ENCODE measurements at places on chromosomes 2 and 18.

- no peak for DNase-seq
Measured at GRCh38 chr2:7539760-7540159, 622.5 kb downstream of the RNF144A start.

DNA sequence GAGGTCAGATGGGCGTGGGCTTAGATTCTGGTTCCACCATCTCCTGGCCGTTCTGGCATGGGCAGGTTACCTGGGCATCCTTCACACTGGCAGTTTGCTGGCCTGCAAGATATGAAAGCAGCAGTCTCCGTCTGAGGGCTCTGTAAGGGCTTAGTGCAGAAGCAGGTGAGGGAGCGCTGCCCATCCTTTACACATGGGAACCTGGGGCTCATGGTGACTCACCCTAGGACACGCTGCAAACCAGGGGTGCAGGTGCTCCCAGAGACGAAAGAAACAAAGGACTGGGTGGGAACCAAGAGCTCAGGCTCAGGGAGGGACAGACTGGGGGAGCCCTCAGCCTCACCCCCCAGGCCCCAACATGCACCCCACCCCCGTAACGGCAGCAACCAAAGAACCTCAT, 10.7 kb upstream of the ID2 start:
- DNase-seq: no peak

- DNase-seq: no peak
Measured at GRCh38 chr2:50042771-50043170, 888.5 kb upstream of the FSHR start.

DNA sequence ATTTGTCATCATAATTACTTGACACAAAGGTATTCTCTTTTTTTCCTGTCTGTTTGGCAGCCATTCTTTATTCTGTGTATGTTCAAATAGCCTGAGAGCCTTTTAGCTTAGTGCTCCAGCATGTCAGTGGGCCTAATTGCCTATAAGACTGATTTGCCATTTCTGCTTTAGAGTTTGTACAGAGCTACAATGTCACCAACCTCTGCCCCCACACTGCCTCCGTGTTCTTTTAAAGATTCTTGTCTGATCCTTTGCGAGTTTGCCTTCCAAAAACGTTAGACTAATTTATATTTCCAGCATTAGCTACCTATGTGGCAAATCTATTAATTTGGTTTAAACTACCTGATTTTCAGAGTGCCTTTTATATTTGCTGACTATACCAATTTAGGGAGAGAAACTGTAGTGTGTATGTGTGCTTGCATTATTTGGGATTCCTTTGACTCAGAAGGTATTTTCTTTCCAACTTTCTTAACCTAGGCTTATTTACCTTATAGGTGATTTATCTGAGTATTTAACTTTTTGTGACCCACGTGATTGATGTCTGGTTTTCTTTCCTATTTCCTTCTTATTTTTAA, 70.8 kb downstream of the FAM117B start:
- DNase-seq: no peak

- no peak for DNase-seq
Measured at GRCh38 chr18:43635397-43635796, 358.1 kb upstream of the SYT4 start.

- no peak for DNase-seq
Measured at GRCh38 chr2:199552141-199552540, 94.4 kb upstream of the SATB2 start.

DNA sequence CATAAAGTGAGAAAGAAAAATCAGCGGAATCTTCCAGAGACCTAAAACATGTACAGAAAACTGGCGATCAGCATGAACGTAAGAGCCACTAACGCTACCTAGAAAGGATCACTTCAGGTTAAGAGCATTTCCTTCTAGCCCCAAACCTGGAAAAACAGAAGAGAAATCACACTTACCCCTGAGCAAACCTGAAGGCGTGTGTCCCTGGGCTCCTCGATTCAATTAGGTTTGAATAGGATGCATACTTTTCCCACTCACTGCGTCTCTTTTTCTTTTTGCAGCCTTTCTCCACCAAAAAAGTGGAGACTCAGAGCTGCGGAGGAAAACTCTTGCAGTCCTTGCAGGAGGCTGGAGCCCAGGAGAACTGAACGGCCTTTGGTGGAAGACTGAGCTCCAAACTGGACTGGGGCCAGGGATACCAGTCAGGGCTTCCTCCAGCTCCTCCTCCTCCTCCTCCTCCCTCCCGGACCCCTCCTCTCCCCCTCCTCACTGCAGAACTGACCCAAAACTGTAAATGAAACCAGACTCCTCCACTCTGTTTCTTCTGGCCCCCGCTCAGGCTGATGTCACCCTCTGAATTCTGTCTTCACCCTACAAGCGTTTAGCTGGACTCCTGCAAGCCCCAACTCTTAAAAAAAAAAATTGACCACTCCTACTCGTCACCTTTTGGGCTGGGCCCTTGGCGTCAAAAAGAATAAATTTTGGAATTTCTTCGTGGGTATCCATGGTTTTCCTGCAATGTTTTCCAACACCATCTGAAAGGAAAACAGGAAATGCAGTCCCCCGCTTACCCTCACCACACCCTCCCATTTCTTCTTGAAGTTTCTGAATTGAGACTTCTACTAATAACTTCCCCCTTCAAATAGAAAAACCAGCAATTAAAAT, at the start of gene COL6A3:
Gene COL6A3 (minus strand): TSS at position 388 of the 885 bp plus-strand sequence. CDS start 17,347 bp downstream, outside the sequence.
- no peak for DNase-seq

GRCh38 chr2:180291552-180292421, 284.7 kb upstream of the CWC22 start:
- no peak for DNase-seq

DNA sequence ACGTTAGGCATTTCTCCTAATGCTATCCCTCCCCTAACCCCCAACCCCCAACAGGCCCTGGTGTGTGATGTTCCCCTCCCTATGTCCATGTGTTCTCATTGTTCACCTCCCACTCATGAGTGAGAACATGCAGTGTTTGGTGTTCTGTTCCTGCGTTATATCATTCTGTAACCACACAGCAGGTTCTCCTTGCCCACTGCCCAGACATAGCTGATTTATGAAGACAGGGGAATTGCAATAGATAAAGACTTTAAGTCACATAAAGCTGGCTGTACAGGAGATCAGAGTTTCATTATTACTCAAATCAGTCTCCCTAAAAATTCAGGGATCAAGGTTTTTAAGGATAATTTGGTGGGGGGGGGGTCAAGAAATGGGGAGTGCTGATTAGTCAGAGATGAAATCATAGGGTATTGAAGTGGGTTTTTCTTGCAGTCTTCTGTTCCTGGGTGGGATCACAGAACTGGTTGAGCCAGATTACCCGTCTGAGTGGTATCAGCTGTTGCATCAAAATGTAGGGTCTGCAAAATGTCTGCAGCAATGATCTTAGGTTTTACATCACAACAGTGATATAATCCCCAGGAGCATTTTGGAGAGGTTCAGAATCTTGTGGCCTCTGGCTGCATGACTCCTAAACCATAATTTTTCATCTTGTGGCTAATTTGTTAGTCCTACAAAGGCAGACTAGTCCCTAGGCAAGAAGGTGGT, 392.1 kb upstream of the KCNJ3 start:
- no peak for DNase-seq

DNA sequence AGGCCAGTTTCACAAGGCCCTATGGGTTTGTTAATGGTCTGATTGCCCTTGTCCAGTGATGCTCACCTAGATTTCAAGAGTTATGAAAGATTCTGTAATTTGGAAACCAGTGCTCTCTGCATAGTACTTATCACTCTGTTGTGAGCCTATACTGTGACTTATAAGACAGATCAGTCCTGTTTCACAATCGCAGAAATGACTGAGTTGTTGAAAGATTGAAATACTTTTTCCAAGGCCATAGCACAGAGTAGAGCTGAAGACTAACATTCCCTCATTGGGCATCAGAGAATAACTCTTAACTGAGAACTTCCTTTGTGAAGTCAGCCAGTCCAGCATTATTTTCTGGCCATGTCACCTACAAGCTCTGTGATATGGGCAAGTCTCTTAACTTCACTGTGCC, 44.0 kb downstream of the CCDC85A start:
- DNase-seq: no peak

- no peak for DNase-seq
Measured at GRCh38 chr2:216520112-216520511, 21.5 kb downstream of the RPL37A start.

DNA sequence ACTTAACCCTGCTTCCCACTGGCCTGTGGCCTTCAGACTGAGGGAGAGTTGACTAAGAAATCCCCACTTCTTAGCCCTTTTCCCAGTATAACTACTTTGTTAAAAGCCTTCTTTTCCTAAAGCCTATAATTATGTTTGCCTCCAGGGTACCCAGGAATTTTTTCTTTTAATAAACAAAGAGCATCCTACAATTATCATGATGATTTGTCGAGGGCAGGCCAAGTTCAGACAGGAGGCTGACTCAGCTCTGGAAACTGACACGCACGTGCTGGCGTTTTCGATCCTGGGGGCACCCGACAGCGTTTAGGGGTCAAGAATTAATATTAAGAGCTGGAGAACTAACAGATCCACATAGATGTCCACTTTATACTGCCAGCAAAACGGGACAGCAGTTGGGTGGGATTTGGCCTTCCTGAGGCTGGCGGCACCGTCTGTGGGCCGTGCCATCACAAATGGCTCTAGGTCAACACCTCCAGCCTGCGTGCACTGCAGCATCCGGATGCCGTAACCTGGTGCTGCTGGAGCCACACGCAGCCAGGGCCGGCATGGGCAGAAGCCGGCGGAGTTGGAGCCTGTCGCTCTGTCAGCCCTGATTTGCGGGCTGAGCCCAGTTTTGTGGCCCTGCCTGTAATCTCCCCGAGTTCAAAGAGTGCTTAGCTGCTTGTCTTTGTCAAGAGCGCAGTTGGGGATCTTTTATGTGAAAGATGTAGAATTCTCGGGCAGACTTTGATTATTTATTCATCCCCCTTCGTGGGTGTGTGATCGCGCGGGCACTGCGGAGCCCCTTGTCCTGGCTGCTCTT, 191.0 kb downstream of the GLI2 start:
- no peak for DNase-seq

- no peak for DNase-seq
Measured at GRCh38 chr18:42025491-42025890, 70.5 kb downstream of the PIK3C3 start.

DNA sequence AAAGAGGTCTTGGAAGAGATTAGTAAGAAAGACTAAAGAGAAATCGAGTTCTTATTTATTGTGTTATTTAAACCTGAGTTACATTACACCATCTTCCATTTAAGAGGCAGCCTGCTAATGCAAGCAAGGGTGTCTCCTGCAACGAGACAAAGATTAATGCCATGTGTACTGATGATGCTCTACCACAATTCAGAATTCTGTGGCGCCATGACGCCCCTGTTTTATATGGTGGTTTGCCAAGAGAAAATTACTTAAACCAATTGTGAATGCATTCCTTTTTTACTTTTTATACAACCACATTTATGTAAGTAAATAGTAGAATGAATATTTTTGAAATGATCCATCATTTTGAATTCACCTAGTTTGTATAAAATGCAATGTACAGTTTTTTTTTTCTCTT, 356.1 kb upstream of the ZEB2 start:
- no peak for DNase-seq

Data from GM13977 (cell line).